ENCODE measurements at places on chromosomes 2 and 18.

- no peak for DNase-seq
Measured at GRCh38 chr18:62165583-62165982, 21.3 kb downstream of the PIGN start.

DNA sequence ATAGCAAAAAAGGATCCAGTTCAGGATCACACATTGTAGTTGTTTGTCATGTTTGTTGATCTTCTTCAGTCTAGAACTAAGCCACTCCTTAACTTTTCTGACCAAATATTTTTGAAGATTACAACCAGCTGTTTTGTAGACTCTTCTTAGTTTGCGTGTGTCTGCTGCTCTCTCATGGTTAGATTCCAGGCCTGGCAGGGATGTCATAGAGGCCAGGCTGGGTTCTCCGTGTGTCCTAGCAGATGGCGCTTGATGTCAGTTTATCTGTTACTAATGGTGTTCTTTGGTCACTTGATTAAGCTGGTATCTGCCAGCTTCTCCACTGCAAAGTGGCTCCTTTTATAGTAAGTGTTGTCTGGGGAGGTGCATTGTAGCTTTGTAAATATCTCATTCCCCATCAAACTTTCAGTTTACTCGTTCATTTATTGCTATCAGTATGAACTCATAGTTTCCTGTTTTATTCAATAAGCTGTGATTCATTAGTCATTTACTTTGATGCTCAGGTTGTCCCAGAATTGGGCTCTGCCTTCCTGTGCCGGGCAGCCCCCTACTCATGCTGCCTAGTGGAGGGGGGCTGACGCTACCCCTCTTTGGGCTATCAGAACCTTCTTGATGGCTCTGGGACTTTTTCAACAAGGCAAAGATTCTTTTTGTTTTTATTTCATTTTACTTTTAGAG lies 42.1 kb downstream of the GRHL1 start:
- no peak for DNase-seq

GRCh38 chr2:195500879-195501278 lies 156.1 kb upstream of the SLC39A10 start:
- DNase-seq = no peak

- DNase-seq = no peak
Measured at GRCh38 chr2:220341014-220341413, 713.6 kb downstream of the SLC4A3 start.

- DNase-seq = no peak
Measured at GRCh38 chr18:33541316-33541715, 36.7 kb upstream of the ASXL3 start.

- peak; percentile 45 for DNase-seq
Measured at GRCh38 chr18:63994783-63995399, 25.0 kb downstream of the SERPINB8 start.

DNA sequence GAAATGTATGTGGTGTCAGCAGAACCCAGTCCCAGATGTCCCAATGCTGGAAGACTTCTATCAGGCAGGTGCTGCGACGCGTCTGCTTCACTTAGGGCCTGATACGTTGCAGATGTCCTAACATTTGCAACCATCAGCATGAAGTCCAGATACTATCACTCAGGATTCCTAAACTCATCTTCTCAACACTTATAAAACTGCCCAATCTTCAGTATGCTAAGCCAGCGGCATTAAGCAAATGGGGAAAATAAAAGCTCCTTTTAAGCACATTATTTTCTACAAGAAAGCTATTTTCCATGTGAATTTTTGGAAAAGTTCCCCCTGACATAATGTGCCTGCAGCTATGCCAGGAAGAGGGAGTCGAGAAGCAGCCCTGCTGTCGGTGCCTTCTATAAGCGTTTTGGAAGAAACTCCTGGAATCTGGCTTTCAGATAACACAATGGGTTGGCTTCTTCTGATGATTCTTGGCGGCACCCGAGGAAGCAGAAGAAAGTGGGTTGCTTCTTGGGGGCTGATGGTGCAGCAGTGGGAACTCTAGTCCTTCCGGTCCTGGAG lies 60.7 kb upstream of the ITGA6 start:
- DNase-seq = no peak

DNA sequence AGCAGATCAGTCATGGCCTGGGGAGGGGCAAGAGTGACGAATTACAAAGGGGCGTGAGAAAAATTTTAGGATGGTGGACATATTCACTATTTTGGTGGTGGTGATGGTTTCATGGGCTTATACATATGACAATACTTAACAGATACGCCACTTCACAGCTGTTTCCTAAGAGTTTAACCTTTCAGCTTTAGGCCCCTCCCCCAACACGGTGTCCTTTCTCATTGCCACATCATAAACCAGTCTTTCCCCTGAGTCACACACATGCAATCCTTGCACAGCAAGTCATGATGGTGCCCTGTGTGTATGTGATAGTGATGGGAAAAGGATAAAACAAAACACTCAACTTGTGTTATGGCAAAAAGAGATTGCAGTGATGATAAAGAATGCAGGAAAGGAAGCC lies 47.6 kb upstream of the IL1R1 start:
- no peak for DNase-seq
